ENCODE measurements at places on chromosomes 6 and 20. TPM values are rescaled to one million over a fixed set of nuclear protein-coding genes. Genes with fewer than 3 reads are reported as not detected.

BHLHE23 gene
- total RNA-seq = not detected

MDC1 gene
- 65.4 TPM for total RNA-seq

SPATA25 gene
- 0.73 TPM for total RNA-seq

RAMACL gene
- 0.15 TPM for total RNA-seq

CAPN11 gene
- total RNA-seq = 0.68 TPM

HEY2 gene
- total RNA-seq = not detected

NT5DC1 gene
- 33.8 TPM for total RNA-seq

ADGRB3 gene
- not detected for total RNA-seq

DNA sequence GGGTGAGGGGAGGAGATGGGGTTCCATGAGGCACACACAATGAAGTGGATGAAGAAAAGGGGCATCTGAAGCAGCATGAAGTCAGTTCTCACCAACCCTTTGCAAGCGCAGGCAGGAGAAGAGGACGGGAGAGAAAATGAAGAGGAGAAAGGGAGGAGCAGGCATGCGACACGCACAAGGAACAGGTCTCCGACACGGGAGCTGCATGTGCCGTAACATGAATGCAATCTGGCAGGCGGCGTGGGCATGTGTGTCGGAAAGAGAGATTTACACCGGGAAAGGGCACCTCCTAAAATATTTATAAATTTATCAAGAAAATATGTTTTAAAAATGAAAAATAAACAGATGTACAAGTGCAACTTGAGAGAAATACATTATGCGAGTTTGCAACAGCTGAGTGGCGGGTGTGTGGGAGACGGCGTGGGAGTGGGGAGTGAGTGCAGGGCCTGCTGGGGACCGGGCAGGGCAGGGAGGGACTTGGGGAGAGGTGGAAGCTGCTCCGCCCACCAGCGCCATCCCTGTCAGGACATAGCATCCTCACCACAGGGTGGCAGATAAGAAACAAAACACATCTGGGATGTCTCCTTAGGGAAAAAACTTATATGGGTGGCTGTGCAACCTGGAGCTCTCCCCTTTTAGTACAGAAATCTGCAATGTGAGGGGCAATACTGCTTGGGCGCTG lies 40.6 kb downstream of the GJA10 start:
- DNase-seq = no peak

GRCh38 chr20:36614781-36615557 lies 9.4 kb downstream of the RAB5IF start:
- no peak for DNase-seq

DNA sequence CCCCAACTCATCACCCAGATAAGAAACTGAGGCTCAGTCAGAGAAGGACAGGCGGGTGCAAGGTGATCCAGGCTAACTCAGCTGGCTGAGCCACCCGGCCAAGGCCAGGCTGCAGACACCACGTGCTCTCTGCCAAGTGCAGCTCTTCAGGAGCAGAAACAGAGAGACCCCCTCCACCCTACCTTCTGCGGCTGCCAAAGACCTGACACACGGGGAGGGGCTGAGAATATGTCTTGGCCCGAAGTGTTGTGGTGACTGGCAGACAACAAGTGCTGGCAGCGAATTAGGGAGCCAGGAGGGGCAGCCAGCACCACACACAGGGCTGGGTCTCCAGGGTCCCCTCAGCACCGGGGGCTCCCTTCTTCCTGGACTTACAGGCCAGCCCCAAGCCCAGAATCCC lies 22.5 kb downstream of the PREX1 start:
- DNase-seq = no peak

DNA sequence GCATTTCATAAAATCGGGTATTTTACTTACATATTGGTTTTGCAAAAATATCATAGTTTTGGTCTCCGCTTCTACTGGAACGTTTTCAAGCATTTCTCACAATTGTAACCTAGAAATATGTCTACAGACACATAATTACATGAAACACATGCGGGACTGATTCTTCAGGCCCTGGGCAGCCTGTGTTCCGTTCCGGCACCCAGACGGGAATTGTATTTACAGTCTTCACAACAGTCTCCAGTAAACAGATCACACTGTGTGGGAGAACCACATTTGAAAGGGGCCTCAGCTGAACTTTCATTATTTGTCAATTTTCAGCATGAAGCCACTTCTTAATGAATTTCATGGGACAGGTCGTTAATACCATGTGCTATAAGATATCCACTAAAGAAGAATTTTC lies 196.9 kb downstream of the DST start:
- no peak for DNase-seq

- no peak for DNase-seq
Measured at GRCh38 chr6:52829046-52829817, 11.4 kb downstream of the GSTA5 start.

DNA sequence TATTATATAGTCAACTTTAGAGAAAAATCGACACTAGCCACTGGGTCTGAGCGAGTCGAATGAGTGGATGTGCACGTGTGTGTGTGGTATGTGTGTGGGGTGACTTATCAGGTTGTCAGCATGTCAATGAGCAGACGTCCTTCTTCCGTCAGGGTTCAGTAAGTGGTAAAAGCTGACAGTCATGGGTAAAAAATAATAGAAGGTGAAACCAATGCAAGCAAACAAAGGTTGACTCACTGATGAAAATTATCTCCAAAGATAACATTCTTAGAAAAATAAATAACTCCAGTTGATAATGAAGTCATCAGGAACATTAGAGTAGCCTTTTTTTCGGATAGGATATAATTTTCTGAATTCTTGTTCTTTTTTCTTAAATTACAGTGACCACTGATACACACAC lies 243.8 kb upstream of the FOXQ1 start:
- DNase-seq = no peak

GRCh38 chr20:9200620-9201019 lies 131.7 kb downstream of the PLCB4 start:
- DNase-seq = no peak

DNA sequence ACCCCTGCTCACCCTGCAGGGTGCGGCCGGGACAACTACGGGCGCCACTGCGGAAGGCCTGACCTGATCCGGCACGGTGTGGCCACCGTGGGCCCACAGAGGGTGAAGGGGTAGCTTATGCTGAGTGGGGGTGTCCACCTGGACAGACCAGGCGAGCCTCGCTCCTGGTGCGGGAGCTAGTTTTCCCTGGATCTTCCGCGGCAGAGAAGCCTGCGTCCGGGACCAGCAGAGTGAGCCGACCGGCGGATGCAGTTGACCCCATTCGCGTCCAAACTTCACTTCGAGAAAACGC lies 38.2 kb downstream of the NCR2 start:
- no peak for DNase-seq

DNA sequence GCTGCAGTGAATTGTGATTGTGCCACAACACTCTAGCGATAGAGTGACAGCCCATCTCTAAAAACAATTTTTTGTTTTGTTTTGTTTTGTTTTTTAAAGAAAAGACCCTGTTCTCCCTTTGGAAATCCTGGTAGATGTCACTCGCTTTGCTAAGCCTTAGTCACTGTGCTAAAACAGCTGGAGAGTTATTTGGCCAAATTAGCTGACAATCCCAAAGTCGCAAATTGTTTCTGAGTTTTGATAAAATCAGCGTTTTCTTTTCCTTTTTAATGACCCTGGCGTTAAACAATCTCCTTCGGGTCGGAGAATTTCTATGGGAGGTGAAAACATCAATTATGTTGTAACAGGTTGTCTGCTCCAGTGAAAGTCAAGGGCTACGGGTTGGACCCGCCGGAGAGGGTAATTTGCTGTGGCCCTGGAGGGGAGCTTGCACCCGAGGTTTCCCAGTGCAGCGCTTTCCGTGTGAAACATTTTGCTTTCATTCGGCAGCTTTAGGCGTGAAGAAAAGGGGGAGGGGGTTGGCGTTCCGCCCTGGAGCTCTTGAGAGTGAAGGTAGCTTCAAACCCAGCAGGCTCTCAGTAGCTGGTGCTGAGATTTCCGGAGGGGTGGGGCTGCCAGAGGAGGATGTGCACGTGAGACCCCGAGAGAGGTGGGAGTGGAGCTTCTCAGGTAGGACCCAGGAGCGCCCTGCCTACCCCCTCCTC lies 296.6 kb downstream of the PHACTR1 start:
- DNase-seq = no peak

DNA sequence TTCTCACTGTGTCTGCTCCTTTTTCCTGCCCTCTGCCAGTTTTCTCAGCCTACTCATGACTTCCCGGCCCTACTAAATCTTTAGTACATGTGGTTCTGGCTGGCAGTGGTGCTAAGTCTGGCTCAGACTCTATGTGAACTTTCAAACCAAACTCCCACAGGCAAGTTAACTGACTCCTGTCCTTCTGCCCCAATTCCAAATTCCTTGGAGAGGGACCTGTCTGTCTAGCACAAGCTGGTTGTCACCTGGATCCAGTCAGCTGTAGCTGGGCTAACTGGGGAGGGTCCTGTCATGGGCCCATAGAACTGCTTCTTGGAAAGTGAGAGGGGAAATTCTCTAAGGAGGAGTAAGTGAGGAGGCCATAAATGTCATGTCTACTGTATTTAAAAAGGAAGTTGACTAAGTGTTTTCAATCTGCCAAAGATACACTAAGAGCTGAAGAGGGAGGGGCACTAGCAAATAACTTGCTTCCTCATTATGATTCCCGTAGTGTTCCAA lies 240.1 kb downstream of the KCNQ5 start:
- no peak for DNase-seq

GRCh38 chr20:35491823-35492222 lies 36.4 kb downstream of the CEP250 start:
- no peak for DNase-seq

- DNase-seq = peak; percentile 14
Measured at GRCh38 chr20:48718786-48719578, 108.8 kb downstream of the PREX1 start.

DNA sequence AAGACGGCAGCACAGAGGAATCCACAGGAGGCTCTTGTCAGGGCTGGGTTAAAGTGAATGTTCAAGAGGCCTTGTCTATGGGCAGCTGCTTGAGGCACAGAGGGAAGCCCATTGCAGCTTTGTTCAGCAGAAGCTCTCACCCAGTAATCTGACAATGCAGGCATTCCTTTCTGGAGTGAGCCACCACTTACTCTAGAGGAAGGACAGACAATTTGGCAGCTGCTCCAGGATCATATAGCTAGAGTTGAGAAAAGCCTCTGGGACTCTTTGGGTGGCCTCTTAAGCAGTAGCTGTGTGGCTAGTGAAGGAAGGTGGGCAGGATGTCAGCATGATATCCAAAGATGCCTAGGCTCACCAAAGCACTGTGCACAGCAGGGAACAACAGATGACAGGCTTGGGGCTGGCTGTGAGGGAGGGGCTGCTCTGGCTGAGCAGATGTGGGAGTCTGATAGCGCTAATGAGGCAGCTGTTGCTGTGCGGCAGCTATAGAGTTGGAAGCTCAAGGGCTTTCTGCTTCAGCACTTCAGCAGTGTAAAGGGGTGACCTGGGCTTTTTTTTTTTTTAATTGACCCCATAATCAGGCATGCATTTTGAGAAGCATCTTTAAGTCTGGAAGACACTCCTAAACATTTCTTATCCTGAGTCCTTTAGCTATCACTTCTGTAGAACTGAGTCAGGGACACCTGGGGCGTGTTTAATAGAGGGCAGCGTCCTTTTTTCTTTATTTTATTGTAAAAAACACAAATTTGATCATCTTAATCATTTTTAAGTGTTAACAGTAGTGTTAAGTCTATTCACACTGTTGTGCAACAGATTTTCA lies 27.2 kb downstream of the CMTR1 start:
- DNase-seq = no peak

DNA sequence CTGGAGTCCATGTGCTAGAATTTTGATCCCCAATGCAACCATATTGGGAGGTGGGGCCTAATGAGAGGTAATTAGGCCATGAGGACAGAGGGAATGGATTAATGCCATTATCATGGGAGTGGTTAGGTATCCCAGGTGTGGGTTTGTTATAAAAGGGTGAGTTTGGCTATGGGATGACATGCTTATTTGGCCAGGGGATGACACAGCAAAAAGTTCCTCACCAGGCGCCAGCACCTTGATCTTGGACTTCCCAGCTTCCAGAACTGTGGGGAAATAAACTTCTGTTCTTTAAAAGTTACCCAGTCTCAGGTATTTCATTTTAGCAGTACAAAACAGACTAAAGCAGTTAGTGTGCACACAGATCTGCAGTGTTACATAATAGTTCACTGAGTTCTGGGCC lies 84.1 kb downstream of the ADGB start:
- DNase-seq = no peak

DNA sequence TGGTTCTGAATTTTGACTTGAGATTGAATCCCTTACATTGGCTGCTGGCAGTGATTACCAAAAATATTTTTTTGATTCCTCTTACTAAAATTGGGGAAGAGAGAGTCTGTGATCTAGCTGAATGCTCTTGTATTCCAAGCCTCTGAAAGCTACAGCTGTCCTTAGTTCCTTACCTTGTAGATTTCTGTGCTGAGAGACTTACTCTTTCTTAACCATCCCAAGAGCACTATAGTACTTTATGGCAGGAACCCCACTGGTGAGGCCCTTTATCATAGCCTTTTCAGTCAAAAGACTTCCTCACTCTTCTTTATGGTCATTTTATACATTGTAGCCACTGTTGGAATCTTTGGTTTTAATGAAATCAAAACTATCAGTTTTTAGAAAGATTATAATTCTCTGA lies 19.1 kb upstream of the ERVFRD-1 start:
- DNase-seq = no peak

DNA sequence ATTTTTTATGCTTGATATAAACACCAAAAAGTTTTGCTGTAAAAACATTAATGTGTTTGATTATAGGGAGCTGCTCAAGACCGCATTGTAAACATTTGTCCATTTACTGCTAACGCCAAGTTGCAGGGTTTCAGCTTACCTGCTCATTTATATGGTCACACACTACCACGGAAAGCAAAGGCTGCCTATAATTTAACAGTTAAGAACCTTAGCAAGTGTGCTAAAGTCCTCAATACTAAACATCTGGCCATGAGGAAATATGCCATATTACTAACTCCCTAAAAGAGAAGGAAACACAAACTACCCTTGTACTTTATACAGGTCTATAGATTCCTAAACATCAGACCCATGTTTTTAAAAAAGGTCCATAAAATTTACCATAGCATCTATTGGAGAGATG lies 129.5 kb downstream of the ASCC3 start:
- no peak for DNase-seq

DNA sequence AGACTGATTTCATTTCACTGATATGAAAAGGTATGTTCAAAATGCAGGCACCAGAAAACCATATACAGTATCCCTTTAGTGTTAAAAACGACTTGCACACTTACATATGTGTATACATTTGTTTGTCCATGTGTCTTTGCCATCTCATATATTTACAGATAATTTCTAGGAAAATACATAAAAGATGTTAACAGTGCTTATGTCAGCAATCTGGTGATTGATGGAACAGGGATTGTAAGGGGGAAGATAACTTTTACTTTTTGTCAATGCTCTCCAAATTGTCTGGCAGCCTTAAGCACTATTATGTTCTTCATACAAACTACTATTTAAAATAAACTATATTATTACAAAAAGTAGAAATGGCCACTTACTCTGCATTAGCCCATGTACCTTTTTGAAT lies 238.5 kb upstream of the DEFB112 start:
- no peak for DNase-seq

DNA sequence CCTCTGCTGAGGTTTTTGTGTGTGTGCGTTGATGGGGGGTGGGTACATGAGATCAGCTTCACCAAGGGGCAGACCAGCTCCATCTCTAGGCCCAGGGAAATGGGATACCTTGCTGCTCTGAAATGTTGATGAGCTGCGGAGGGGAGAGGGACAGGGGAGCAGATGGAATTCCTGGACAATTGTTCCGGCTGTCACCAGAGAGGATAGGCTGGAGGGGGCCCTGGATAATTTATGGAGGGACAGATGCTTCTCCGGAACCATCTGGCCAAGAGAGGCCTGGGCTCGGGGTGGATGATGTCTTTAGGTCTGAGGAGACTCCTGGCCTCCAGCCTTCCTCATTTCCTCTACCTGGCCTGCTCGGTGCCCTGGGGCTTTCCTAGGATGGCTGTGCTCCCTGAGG lies 1.9 kb upstream of the TJAP1 start:
- no peak for DNase-seq

- DNase-seq = no peak
Measured at GRCh38 chr6:23394681-23395080, 731.3 kb upstream of the NRSN1 start.

All from activated T-cell treated with anti-CD3 and anti-CD28 coated beads, Interleukin-2, amount 50 U/mL, for 4 hours (primary cell).